Kidney epithelial cell (primary cell): ENCODE measurements at places on chromosomes 1 and 21. TPM values are rescaled to one million over a fixed set of nuclear protein-coding genes. Genes with fewer than 3 reads are reported as not detected.

HORMAD1 gene
- total RNA-seq, result not detected in 2 replicates

CFAP74 gene
- total RNA-seq, result not detected in 2 replicates

RNF2 gene
- total RNA-seq, result 17.1 and 21.4 TPM in 2 replicates

- DNase-seq, result no peak
Observed at GRCh38 chr1:209807509-209807908, 1.6 kb upstream of the IRF6 start.

GRIK3 gene
- under 0.01 TPM in 2 replicates for total RNA-seq

GRCh38 chr1:10520497-10520896, 45.7 kb downstream of the PEX14 start:
- no peak for DNase-seq

DNA sequence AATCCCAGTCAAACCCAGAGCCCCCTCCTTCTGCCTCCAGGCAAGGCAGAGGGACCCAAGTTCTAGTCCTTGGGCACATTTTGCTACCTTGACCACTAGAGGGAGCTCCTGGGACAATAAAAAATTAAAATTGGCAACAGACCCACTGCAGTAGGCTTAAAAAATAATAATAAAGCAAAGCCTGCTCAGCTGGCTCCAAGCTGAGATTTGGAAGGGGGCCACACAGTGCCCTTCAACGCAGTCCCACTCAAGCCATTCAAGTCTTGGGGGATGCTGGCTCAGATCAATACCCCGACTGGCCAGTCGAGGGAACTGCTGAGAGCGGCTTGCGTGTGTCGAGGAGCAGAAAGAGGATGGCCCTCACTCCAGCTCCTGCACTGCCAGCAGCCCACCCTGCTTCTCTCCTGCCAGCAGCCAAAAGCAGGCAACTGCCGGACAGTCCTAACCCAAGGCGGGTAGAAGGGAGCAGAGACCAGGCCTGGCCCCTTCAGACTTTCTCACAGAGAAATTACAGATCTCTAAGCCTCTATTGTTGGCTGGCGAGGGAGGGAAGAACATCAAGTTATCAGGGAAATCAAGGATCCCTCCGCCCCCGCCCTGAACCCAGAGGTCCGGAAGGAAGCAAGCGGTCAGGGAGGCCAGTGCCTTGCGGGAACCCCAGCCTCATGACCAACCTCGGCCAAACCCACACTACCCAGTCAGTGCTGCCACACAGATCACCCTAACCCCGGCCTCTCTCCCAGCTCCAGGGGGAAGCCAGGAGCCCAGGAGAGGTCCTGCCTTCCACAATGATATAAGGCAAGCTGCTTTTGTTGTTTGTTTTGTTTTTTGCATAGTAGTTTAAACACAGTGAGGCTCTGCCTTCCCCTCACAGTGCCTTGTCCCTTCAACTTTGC, 4.9 kb upstream of the ALDH4A1 start:
- DNase-seq, result no peak

GRCh38 chr1:234842726-234843641, 233.0 kb upstream of the IRF2BP2 start:
- DNase-seq, result no peak

DARS2 gene
- 20.8 and 25.4 TPM in 2 replicates for total RNA-seq

- DNase-seq, result no peak
Observed at GRCh38 chr1:184648856-184649201, 105.8 kb downstream of the EDEM3 start.

GRCh38 chr1:201563941-201564340, 25.0 kb downstream of the NAV1 start:
- no peak for DNase-seq

CD5L gene
- total RNA-seq, result not detected in 2 replicates

- peak; percentile 38 for DNase-seq
Observed at GRCh38 chr1:182617734-182618351, 13.7 kb upstream of the RGS16 start.

FCMR gene
- 0.71 TPM in 1 of 2 replicates, not detected in the other for total RNA-seq

GRCh38 chr1:71184410-71184809, 103.6 kb upstream of the ZRANB2 start:
- no peak for DNase-seq

SEMA6C gene
- total RNA-seq, result 6.9 and 9.9 TPM in 2 replicates

DNA sequence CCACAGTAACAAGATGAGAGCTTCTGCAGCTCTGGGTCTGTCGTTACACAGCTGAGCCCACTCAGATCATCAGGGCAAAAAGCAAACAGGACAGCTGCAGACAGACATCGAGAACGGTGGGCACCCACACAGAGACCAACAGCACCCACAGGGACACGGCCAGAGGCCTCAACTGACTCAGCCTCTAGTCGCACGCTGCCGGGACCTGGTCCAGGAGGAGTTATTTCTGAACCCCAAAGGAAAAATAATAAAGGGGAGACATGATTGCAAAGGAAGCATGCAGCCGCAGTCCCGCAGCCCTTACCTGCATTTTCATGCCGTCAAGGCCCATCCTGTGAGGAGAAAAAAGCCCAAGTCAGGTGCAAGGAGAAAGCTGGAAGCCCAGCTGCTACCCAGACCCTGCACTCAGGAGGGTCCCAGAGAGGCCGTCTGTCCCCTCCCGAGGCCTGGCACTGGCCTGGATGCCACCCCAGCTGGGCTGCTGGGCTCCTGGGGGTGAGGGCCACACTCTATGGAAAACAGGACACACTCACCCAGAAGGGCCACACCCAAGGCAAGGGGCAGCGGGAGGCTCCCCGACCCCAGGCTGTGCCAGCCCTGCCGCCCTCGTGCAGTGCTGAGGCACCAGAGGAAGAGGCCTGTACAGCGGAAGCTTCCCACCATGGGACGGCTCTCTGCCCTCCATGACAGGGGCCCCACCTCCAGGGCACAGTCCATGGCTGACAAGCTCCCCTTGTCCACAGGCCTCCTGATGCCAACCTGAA, 15.7 kb downstream of the LSS start:
- no peak for DNase-seq

DNA sequence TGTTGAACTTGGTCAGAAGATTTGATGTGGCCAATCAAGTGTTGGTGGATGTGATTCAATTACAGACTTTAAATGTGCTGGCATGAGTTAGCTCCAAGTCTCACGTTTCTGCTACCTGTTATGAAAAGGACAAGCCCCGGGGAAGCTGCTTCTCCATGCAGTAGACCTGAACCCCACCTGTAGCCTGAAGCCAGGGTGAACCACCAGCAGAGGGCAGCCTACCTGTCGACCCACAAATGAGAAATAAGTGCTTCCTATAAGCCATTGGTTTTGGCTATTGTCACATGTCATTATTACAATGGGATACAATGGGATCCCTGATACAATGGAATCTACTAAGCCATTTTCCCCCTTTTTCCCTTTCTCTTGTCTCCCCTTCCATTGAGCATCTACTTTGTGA, 230.2 kb downstream of the PRDM2 start:
- DNase-seq, result no peak

SEMA4A gene
- 2.6 and 3.8 TPM in 2 replicates for total RNA-seq

GRCh38 chr1:204630132-204630905, 55.2 kb downstream of the LRRN2 start:
- no peak for DNase-seq

DNA sequence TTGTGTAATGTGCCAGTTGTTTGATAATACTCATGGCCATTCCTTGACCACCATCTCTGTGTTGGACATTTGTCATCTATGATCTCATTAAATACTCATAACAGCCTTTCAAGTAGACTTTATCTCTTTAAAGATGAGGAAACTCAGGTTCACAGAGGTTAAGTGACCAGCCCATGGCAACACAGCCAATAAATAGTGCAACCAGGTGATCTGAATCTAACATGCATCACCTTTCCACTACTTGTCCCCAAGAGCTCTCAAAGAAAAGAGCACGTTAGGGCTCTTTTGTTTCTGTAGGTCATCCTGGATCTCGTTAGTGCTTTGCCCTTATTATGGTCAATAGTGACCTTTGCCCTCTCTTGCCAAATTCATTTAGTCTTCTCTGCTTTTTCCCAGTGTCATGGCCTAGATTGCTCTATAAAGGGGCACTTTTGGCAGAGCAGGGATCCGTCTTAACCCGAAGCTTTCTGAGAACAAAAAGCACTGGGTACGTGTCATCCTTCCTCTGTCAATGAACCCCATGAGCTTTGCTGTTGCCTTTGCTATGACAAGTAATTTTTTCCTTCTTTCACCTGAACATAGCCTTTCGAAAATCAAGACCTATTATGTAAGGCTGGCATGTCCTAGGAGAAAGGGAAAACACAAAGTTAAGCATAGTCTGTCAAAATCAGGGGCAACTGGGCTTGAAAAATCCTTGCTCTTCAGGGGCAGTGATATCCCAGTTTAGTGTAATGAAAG, 88.0 kb upstream of the PLXNA2 start:
- no peak for DNase-seq

DNA sequence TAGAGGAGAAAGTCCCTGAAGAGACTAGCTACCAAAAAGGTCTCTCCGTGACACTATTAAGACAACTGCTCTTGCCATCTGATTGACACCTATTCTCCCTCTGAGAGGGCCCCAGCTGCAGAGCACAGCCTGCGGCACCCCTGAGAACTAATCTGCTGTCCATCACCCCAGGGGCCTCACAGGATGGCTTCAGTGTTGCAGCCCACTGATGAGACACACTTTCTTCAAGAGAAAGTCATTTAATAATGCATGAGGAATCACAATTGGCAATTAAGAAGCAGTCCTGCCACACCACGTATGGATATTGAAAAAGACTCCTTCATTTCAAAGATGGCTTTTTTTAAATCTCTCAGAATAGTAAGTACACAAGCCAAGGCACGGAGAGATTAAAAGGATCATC, 48.9 kb downstream of the CAPN8 start:
- no peak for DNase-seq

GRCh38 chr1:203451836-203452784, 23.5 kb upstream of the PRELP start:
- DNase-seq, result no peak

DNA sequence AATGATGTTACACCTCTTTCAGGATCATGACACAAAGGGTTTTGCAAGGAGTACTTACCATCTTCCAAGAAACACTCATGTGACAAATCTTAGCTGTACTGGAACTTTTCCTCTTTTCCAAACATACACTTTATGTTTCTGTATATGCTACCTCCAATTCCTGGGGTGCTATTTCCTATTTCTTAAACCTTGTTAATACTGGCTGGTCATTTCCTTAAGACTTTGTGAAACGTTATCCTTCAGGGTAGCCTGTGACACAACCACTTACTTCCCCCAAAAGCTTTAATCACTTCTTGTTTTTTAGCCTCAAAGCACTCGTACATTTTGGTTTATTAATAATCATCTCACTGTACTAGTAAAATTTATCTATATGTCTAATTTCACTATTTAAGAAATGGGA, 39.4 kb downstream of the OR10Z1 start:
- no peak for DNase-seq

- DNase-seq, result no peak
Observed at GRCh38 chr1:36728051-36728450, 245.3 kb upstream of the CSF3R start.

DNA sequence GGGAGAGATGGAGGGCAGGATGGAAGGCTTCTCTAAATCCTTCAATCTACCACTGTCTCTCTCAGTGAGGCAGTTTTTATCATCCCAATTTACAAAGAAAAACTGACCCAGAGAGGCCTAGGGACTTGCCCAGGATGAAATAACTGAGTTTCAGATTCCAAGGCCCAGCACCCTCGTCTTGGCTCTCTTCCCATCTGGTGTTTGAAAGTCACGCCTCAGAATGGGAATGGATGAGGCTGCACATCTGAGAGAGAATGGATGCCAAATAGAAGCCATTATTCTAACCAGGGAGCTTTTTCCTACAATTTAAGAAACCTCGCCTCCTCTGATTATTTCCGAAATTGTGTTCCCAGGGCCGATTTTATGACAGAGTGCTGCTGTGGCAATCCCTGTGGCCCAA, 10.6 kb upstream of the KCNN3 start:
- no peak for DNase-seq

CDCP2 gene
- not detected in 2 replicates for total RNA-seq
